Hematopoietic multipotent progenitor cell treated with erythropoietin and hydrocortisone succinate and interleukin-3 and kit ligand, for 17 days (in vitro differentiated cells): ENCODE measurements at places on chromosomes 11 and 22.

GRCh38 chr22:35752863-35753189, 35.2 kb downstream of the APOL5 start:
- no peak for DNase-seq

DNA sequence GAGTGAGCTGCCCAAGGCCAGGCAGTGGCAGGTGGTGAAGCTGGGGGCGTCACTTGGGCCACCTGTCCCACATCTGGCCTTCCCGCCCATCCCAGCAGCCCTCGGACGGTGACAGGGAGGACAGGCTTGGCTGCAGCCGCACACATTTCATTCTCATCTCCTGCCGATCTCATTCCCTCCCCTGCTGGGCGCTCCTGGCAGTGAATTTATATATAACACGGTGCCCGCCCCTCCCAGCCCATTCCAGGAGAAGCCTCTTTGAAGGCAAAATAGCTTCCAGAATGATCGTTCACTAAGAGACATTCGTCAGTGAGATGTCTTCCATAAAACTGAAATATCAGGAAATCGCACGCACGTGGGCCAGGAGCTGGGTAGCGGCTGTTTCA, 861.3 kb downstream of the TBC1D22A start:
- DNase-seq: no peak

- peak; percentile 88 for DNase-seq
These were observed 2.2 kb upstream of the VPS11 start for GRCh38 chr11:119065369-119065768.

DNA sequence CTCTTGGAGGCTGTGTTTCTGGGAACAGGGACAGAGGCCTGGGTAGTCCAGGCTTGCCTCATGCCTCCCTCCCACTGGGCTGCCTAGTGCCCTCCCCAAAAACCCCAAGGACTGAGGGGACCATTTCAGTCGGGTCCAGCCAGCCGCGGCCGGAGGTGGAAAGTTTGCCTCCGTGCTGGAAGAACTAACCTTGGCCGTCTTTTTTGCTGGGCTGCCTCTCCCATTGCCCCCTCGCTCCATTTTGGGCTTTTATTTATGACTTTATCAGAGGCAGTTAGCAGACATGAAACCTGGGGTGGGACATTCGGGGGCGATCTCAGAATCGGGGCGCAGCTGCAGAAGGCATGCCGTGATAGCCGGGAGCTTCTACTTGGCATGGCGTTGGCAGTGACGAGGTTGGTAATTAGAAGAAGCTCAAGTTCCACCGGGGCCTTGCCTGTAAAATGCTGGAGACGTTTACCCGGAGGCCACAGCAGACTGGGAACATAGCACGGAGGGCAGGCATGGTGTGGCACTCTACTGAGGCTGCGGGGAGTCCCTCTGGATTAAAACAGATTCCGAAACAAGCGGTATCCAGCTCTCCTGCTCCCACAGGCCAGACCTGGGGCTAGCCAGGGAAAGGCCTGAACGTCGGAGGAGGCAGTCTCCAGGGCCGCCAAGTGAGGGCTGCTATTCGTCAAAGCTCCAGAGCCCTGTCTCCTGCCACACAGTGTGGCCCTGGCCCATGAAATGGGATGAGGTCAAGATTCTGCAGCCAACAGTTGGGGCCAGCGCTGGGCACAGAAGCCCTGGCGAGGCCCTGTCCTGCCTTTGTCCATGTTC, 76.4 kb upstream of the PPARA start:
- peak; percentile 54 for DNase-seq

GRCh38 chr11:61602775-61603569, 22.1 kb upstream of the SYT7 start:
- DNase-seq: no peak

GRCh38 chr22:27099946-27100722, 442.7 kb downstream of the MIAT start:
- DNase-seq: no peak

DNA sequence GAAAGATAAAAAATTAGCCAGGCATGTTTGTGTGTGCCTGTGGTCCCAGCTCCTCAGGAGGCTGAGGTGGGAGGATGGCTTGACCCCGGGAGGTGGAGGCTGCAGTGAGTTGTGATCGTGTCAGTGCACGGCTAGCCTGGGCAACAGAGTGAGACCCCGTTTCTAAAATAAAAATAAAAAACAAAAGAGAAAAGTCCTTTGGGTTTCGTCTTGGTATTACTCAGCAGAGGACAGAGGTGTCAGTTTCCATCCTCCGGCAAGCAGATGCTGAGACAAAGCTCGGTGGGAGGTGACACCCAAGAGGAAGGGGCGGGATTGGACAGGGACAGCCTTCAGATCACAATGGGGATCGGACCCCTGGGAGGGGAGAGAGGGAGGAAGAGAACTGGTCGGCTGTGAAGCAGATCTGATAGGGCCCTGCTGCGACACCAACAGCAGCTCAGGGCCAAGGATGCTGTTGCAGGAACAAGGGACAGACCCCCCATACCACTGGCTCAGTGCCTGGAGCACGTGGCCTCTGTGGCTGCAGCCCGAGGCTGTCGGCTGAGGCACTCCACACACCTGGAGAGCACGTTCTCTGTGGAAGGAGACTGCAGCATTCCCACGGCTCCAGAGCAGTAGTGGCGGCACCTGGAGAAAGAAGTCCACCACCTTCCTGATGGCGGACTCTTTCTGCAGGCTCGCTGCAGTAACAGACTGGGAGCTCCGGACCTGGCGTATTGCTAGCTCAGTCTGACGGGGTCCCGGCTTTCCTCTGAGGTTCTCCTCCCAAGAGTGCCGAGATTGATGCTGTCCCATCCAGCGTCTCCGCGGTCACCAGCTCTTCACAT, 5.2 kb upstream of the BID start:
- DNase-seq: no peak

GRCh38 chr11:16785520-16786128, 47.2 kb downstream of the C11orf58 start:
- DNase-seq: peak; percentile 60

GRCh38 chr11:105811242-105811641, 201.4 kb downstream of the GRIA4 start:
- DNase-seq: no peak

GRCh38 chr11:32267679-32268187, 167.6 kb downstream of the WT1 start:
- no peak for DNase-seq

- DNase-seq: no peak
These were observed 22.0 kb downstream of the TRAF6 start for GRCh38 chr11:36488096-36488495.

- DNase-seq: no peak
These were observed 27.6 kb upstream of the BMAL1 start for GRCh38 chr11:13249992-13250391.

GRCh38 chr22:23767303-23767672, 484 bp downstream of the CHCHD10 start:
- DNase-seq: no peak

- DNase-seq: no peak
These were observed 60.7 kb upstream of the CSNK2A3 start for GRCh38 chr11:11413776-11414175.

DNA sequence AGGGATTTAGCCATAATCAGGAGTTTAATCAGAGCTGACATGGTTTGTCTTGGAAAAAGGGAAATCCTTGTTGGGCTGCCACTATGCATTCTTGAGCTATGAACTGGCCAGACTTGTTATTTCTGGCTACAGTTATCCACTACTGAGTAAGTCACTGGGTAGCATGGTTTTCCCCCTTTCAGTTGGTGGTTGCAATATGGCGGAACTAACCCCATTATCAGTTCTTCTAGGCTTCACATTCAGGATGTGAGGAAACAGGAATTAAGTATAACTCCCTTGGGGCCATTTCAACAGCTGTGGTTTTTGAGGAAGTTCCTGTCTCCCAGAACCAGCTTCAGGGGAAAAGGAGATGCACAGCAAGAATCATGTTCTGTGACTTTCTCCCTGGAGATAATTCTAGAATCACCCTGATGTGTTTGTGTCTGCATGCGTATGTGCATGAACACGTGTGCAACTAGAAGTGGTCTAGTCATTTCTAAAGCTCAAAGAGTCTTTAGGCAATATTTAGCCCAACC, 103.0 kb upstream of the CD44 start:
- no peak for DNase-seq

- no peak for DNase-seq
These were observed 18.6 kb downstream of the FXYD6 start for GRCh38 chr11:117857734-117858414.

GRCh38 chr11:97610854-97611253, 1221.0 kb downstream of the JRKL start:
- DNase-seq: no peak

- DNase-seq: no peak
These were observed 47.9 kb downstream of the FEZ1 start for GRCh38 chr11:125448136-125448535.

GRCh38 chr11:67317888-67318555, 14.7 kb downstream of the SSH3 start:
- no peak for DNase-seq

GRCh38 chr11:67119585-67120391, 725 bp downstream of the KDM2A start:
- peak; percentile 51 for DNase-seq

DNA sequence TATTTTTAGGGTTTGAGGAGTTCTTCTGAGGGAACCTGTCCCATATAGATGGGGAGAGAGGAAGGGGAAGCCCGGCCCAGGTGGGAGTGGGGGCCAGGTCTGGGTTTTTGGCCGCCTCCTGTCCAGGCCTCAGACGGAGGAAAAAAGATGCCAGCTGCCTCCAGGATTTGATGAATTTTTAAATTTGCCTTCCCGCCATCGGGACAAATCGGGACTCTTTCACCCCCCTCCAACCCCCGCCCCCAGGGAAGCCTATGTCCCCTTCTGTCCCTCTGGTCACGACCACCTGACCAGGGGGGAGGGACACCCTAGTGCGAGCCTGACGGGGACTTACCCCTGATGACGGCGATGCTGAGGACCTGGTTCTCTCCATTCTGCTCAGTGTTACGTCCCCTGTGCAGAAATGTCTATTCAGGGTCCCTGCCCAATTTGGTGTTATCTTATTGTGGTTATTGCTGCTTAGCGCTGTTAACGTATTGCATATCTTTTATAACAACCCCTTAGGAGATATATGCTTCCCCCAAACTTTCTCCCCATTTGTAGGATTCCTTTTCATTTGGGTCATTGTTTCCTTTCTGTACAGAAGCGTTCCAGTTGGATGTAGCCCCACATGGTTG, 115.9 kb upstream of the GRK3 start:
- peak; percentile 20 for DNase-seq

- DNase-seq: no peak
These were observed 9.1 kb upstream of the MAPK8IP1 start for GRCh38 chr11:45876401-45876800.

DNA sequence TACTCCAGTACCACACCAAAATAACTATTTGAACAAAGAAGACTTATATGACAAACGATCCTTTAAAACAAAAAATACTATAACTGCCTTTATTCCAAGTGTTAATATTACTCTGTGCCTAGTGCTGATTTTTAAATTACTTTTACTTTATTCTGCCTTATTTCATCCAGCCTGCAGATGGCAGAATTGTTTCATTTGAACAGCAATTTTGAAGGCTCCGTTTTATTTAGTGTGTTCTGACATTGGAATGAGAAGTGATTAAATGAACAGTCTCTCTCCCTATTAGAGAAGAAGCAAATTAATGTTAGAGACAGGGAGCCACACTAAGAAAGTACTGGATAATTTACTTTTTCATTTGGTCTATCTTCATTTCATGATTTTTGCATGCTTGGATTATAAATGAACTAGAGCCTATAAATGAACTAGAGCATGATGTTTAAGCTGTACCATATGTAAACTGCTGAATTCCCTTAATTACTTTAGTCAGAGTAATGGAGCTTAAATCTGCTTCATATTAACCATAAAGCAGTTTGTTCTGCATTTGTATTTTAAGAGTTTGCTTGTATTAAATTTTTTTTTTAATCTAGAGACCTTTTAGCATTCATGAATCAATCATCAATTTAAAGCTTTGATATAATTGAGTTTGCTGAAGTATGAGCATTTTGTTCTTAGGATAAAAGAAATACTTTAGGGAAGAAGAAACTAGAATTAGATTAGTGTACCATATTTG, 9.8 kb downstream of the PDHX start:
- DNase-seq: peak; percentile 66

DNA sequence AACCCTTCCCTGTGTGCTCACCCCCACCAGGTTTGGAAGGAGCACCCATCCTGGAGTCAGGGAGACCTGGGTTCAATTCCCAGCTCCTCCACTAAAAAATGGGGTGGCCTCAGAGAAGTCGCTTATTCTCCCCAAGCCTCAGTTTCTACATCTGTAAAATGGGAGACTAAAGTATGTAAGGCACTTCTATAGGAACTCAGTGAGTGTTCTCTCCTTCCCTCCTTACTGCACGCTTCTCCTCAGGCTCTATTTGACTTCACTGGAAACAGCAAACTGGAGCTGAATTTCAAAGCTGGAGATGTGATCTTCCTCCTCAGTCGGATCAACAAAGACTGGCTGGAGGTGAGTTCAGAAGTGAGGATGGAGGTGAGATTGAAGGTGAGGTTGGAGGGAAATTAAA, 11.3 kb downstream of the NCF4 start:
- DNase-seq: no peak

DNA sequence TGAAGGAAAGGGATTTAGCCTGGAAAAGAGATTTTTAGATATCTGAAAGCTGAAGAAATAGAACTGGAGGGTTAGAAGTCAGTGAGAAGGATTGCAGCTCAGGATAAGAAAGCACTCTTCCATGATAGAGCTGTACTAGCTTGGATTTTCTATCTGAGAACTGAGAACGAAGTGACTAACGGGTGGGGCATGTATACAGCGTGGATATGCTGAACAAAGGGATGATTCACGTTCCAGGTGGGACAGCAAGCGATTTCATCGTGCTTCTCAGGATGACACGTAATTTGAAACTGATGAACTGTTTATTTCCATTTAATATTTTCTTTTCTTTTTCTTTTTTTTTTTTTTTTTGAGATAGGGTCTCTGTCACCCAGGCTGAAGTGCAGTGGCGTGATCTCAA, 53.0 kb downstream of the GRAMD1B start:
- no peak for DNase-seq

- DNase-seq: no peak
These were observed 79.0 kb downstream of the ABTB2 start for GRCh38 chr11:34278693-34279297.

DNA sequence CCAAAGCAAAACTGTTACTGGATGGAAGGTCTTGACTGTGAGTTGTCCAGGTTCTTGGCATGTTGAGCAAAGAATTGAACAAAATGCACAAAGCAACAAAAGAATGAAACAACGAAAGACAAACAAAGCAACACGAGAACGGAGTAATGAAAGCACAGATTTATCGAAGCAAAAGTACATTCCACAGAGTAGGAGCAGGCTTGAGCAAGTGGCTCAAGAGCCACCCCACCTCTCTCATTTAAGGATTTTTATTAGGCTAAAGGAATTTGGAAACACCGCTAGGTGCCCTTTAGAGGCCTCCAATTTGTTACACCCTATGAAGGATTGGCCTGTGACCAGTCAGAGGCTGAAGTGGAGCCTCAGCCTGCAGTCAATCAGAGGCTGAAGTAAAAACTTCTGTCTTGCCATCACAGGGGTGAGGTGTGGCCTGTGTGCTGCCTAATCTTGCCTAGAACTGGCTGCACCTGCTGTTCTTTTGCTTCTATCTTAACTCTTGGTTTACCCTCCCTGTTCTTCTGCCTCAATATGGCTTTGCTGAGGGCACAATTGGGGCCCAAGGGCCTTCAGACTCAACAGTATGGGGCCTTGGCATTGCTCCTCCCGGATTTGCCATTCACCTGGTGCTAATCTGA, 59.4 kb upstream of the FTH1 start:
- peak; percentile 23 for DNase-seq
